ENCODE measurements at places on chromosomes 16 and 17.
A peak's percentile ranks its signal among the peaks of the same experiment; 100 is the strongest.

- DNase-seq: no peak
Observed at GRCh38 chr17:42287977-42288802, at the start of gene STAT5A. Gene STAT5A (plus strand): TSS chr17:42288498. CDS start chr17:42289412, 914 bp downstream.

GRCh38 chr16:2473999-2474876, 689 bp upstream of the TBC1D24 start:
- DNase-seq: peak; percentile 38

- DNase-seq: no peak
Observed at GRCh38 chr16:50308237-50308965, 42.0 kb downstream of the ADCY7 start.

GRCh38 chr16:86781046-86781445, 202.7 kb downstream of the FOXL1 start:
- DNase-seq: no peak

DNA sequence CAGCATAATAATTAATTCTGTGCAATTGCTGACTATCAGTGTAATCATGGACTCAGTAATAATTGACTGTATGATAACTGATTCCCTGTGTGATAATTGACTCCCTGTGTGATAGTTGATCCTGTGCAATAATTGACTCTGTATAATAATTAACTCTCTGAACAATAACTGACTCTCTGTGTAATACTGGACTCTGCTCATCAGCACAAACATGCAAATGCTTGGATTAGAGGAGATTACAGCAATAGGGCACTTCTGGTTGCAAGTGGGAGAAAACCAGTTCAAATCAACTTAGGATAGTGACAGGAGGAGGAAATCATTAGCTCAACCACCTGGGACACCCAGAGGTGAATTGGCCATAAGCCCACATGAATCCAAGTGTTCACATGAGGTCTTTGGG, 582.1 kb downstream of the RBFOX1 start:
- no peak for DNase-seq

DNA sequence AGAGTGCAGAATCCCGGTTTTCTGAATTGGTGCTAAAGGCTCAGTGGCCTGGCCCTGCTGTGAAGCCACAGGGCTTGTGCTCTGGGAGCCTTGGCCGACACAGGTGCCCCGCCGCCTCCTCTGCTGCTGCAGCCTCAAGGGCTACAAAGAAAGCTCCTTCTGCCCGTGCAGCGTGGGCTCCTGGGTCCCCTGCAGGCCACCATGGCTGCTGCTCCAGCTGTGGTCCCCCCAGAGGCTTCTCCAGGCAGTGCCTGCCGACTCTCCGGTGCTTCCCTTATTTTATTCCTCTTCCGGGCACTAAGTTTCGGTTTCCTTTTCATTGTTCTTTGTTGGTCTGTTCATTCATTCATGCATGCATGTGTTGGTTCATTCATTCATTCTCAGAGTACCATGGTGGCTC, 53.1 kb downstream of the CMIP start:
- DNase-seq: no peak

DNA sequence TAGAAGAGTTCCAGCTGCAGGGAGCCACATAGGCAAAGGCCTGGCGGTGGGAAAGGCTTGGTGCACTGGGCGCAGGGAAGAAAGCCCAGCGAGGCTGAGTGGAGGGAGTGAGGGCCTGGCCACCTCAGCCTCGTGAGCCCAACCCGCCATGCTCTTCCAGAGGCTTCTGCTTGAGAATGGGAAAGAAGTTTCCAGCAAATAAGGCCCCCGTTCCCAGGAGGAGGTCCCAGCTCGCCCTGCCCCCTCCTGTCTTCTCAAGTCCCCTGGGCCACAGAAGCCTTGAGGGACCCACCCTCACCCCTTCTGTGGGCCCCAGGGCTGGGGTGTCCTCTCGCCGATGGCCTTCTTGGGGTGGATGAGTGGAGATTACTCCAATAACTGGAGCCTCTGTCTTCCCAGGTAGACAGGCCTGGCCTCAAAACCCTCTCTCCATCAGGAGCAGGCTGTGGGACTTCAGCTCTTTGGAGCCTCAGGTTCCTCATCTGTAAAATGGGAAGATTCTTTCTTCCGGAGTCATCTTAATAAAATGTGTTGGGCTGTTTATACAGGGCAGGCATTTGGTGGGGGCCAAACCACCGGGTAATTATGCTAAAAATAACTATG, 933 bp upstream of the SNN start:
- no peak for DNase-seq

- no peak for DNase-seq
Observed at GRCh38 chr16:87688876-87689815, 76.6 kb downstream of the KLHDC4 start.

- DNase-seq: no peak
Observed at GRCh38 chr16:88995746-88996535, 18.9 kb upstream of the CBFA2T3 start.

DNA sequence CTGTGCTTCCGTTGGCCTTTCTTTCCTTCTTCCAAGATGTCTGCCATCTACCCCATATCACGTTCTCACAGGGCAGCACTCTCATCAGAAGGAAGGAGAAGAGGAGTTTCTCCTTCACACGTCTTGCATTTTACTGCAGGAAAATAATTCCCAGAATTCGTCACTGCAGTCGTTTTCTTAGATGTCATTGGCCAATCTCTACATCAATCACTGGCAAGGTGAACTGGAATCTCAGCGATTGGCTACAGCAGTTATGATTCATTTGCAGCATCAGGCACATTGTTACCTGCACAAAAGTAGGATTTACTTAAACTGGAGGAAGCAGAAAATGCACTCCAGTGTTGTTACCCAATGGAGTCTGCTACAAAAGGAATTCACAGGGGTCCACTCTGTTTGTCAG, 277.2 kb upstream of the RBFOX1 start:
- no peak for DNase-seq

DNA sequence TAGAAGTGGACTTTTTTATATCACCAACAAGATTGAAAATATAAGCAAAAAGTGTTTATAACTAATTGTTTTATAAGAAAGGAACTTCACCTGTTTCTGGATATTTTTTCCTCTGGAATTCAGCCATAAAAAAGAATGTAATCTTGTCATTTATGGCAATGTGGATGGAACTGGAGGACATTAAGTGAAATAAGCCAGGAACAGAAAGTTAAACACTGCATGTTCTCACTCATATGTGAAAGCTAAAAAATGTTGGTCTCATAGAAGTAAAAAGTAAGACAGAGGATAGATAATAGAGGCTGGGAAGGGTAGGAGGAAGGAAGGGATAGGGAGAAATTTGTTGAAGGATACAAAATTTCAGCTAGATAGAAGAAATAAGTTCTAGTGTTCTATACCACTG, 67.6 kb downstream of the NFAT5 start:
- DNase-seq: no peak

DNA sequence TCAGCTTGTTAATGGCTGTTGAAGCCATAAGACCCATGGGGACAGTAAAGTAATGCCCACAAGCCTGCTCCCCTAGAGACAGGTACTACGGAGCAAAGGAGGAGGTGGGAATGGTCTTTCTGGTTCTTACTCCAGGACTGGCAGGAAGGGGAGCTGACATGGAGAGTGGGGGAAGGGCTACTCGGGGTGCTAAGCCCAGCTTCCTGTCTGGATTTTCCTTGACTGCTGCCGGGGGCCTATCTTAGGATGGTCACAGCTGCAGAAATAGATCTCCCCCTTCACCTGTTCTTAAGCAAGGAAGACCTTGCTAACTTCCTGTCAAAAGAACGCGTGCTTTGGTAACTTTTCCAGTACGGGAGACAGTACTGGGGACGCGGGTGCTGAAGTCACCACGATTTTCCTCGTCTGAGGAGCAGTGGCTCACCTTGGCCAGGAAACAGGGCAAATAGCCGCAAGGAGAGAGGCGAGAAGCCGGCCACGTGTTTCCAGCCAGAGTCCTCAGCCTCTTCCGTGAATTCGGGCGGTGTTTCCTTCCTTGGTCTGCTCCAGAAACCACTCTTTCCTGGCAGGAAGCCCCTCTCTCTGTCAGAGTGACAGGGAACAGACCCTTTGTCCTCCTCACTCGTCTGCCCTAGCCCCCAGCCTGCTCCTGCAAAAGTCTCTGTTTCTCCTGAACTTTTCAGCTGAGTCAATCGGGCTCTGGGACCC, 656 bp upstream of the PRR29 start:
- DNase-seq: no peak

DNA sequence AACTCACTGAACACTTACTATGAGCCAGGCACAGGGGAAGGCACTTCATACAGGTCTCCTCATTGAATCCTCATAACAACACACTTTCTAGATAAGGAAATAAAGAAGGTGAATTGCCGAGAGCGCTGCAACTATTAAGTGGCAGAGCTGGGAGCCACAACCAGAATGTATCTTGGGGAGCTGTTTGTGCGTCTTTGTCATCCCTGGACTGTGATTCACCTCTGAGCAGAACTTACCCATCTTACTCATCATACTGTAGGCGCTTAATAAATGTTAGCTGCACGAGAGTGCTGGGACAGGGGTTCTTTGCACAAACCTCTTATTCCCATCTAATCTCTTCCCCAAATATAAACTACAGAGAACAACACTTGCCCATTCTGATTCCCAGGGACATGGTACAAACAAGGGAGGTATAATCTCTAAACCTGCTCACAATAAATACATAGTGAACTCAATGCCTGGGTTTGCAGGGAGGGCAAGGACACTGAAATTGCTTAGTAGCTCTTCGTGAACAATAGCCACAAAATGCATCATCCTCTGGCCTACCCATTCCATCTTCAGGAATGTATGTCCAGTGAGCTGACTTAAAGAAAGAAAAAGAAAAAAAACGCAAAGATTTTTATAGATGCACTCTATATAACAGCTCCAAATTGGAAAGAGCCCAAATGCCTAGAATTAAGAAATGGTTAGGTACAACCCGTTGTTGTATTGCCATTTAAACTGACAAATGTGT, 43.0 kb downstream of the MYO18A start:
- no peak for DNase-seq

DNA sequence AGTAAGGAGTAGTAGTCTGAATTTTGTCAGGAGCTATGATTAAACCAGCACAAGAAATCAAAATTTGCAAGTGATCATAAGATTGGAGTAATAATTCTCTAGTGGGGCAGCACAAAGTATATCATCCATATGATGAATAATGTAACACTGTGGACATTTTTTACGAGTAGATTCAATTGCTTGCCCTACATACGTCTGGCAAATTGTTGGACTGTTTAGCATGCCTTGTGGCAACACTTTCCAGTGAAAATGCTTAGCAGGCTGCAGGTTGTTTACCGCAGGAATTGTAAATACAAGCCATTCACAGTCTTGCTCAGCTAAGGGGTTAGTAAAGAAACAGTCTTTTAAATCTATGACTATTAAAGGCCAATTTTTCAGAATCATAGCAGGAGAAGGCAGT, 35.7 kb downstream of the ATF7IP2 start:
- DNase-seq: no peak

DNA sequence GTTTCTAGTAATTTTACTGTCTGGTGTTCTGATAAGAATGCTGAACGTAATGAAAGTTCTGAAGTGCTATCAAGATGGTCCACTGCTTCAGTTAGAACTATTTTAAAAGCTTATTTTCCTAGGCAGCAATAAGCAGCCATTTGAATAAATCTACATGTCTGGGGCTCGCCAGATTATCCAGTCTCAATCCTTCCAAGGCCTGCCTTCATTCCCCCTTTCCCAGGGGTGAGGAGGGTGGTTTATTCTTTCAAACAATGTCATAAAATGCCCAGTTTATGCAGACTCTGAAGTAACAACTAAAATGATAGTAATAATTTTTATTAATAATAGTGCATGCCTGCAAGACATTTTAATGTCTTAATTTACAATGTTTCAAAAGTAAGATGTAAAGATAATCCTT, 2.4 kb downstream of the CDH11 start:
- DNase-seq: no peak

DNA sequence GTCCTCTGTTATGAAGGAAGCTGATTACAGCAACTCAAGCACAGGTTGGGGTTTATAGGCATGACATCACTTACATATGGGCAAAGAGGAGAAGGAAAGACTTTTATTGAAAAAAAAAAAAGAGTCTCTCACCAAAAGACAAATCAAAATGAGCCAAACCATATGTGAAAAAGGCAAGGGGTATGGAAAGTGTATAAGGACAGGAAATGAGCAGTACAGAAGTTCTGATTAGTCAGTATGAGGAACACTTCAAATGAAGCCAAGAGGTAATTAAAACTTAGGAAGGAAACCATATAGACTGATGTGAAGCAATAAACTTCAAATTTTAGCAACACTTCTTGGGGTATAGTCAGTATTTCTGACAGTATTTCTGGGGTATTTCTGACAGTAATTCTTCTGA, 1372.6 kb downstream of the CDH11 start:
- no peak for DNase-seq

All from NCI-H1930 (cell line).